LHCN-M2 (cell line): ENCODE measurements at places on chromosomes 5 and 9. TPM values are rescaled to one million over a fixed set of nuclear protein-coding genes. Genes with fewer than 3 reads are reported as not detected.

TAS2R1 gene
- not detected in 2 replicates for total RNA-seq

PHYHD1 gene
- 17.3 and 19.5 TPM in 2 replicates for total RNA-seq

DNA sequence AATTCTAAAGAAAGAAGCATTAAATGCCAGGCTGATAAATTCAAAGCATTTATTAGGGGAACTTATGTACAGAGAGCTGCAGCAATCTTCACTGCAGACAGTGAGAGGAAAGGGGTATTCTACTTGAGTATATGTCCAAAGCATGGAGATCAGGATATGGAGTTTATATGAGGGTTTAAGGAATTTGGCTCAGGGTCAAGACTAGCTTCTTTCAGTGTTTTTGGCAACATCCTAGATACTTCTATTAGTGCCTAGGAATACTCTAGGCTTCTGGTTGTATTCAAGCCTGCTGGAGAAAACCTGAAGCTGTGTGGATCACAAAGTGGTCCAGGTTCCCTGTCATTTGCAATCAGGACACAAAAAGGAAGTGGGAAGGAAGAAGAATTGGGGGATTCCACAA is 194.6 kb downstream of the CETN3 start:
- no peak for DNase-seq

GRCh38 chr9:136495238-136495800 is 12.5 kb upstream of the SEC16A start:
- DNase-seq: no peak

GRCh38 chr9:129573977-129574376 is 46.9 kb downstream of the C9orf50 start:
- DNase-seq: no peak

- no peak for DNase-seq
Observed at GRCh38 chr9:5696884-5697283, 68.0 kb downstream of the RIC1 start.

- no peak for DNase-seq
Observed at GRCh38 chr5:167893271-167893670, 398.2 kb upstream of the WWC1 start.

DNA sequence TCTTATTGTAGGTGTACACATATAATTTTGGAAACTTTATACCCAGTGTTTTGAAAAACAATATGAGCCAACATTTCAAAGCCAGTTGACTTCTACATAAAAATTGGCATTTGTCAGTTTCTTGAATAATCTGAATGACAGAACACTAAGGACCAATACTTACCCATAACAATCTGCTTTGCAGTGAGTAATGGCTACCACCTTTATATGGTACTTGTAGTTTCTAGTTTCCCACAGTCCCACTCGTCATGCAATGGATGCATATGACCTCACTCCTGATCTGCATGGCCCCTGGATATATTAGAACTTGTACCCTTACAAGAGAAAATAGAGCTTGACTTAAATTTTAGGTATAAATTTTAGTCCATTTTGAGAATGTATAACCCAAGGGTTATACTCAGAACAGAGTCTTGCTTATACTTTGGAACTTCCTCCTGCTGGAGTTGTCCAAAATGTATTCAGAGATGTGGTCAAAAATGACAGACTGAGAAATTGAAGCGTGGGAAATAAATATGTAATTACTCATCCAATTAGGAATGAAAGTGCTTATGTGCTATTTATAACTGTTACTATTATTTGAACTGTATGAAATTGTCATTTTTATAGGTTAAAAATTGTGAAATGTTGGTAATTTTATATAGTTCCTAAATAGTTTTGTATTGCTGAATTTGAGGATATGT is 19.5 kb downstream of the XRCC4 start:
- DNase-seq: peak; percentile 59

DNA sequence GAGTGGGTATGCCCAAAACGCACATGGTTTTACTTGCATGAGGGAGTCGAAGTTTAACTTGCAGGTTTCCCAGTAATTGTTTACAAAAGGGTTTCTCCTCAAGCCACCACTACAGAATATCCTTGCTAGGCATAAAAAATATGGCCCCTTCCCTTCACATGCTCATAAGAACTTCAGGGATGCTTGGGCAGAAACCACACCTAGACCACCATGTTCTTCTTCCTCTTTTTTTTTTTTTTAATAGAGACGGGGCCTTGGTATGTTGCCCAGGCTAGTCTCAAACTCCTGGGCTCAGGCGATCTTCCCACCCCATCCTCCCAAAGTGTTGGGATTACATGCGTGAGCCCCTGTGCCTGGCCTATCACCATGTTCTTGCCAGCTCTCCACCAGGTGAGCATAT is 18.6 kb upstream of the PLIN2 start:
- no peak for DNase-seq
